Thoracic aorta (tissue), 2 donors: ENCODE measurements at places on chromosomes 6 and 20. TPM values are rescaled to one million over a fixed set of nuclear protein-coding genes. Genes with fewer than 3 reads are reported as not detected.

DNA sequence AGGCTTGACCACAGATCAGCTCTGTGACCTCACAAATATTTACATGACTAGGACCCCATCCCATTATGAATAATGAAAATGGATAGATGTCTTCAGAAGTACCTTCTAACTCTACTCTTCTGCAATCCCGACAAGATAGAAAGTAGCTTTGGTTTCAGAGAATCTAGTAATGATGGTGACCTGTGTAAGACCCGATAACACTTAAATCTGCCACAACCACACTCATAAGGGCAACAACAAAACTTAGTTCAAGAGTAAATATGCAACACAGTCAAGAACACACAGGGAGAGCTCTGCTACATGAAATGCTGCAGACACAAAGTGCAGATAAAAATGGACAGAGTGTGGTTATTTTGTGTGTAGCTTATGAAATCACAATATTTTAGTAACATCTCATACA lies 9.6 kb downstream of the CHD6 start:
- no peaks in the 10 kb centered on the region for H3K27me3 ChIP-seq
- no peaks in the 10 kb centered on the region for H3K36me3 ChIP-seq
- no peak overlapping the region for H3K4me3 ChIP-seq

DNA sequence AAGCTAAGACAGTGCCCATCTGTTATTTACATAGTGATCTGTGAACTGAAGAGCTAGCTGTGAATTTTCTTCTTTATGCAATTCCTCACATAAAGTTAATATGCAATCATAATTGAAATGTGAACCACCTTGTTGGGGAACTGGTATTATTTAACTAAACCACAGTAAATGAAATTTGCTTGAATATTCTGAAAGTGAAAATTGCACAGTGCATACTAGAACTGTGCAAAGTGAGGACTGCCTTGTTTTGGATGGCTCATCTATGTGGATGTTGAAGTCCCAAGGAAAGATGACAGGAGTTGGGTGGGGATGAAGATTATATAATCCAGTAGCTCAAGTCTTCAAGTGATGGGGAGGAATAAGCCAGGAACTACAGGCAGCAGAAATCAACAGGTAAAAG lies 5.7 kb upstream of the PHF10 start:
- H3K4me3 ChIP-seq, result no peak overlapping the region
- DNase-seq, result no peak
- no peaks in the 10 kb centered on the region for H3K4me1 ChIP-seq
- no peaks in the 10 kb centered on the region for H3K36me3 ChIP-seq
- H3K27me3 ChIP-seq, result no peaks in the 10 kb centered on the region

DNA sequence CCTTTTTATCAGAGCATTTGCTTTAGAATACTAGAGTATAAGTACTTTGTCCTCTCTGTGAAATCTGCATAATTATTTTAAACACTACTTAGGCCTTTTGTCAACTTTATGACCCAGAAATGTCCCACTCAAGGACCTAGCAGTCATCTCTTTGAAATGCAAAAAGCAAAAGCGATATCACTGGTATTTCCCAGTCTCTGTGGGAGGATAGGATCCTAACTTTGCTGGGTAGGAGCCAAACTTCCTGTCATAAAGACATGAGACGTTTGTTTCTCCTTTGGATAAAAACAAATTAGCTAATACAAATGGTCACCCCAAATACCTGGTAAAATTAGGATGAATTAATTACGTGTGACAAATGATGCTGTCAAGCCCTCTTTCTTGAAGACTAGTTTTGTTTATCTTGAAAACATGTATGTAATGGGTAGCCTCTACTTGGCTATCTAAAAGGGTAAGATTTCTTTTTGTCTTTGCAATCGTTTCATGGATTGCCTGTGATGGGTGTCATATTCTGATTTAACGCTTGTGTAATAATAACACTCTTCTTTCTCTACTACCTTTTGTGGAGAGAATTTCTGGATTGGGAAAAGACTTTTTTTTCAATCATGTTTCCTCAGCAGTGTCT lies 36.2 kb downstream of the DCDC2 start:
- no peak overlapping the region for H3K27ac ChIP-seq
- H3K4me1 ChIP-seq, result no peaks in the 10 kb centered on the region
- no peak for DNase-seq
- no peaks in the 10 kb centered on the region for H3K36me3 ChIP-seq
- no peak overlapping the region for H3K4me3 ChIP-seq
- no peaks in the 10 kb centered on the region for H3K27me3 ChIP-seq

DNA sequence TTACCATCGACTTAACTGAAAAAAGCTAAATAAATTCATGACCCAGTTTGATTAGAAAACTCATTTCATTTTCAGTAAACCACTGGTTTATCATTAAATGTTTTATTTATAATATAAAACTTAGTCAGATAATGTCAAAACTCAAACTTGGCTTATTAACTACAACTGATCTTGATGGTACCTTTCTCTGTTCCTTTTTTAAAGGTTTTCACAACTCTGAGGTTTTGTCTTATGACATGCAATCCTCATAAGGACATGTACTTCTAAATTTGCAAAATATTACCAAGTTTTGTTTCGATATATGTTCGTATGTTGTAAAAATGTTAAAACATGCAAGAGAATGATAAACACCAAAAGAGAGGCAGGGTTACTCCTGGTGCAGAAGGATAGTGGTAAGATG lies 82.5 kb upstream of the PDE10A start:
- no peaks in the 10 kb centered on the region for H3K36me3 ChIP-seq
- H3K4me1 ChIP-seq, result no peaks in the 10 kb centered on the region
- no peaks in the 10 kb centered on the region for H3K27me3 ChIP-seq
- H3K27ac ChIP-seq, result no peak overlapping the region

DNA sequence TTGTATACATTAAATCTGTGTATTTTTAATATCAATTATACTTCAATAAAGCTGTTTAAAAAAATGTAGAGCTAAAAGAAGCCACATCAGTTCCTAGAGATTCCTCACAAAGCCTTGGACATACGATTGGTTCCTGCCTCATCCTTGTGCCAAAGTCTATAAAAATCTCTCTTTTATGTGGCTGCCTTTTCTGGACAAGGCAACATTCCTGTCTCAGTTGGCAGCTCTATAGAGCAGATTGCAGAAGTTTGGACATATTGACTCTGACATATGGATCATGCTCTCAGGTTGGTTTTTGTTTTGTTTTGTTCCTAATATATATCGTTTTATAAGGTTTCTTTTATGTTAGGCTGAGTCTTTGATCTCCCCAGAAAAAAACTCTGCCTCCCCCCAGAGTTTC lies 148.9 kb downstream of the MAFB start:
- DNase-seq, result no peak
- no peaks in the 10 kb centered on the region for H3K36me3 ChIP-seq
- no peaks in the 10 kb centered on the region for H3K27me3 ChIP-seq
- H3K4me3 ChIP-seq, result no peak overlapping the region
- H3K27ac ChIP-seq, result no peak overlapping the region
- no peaks in the 10 kb centered on the region for H3K4me1 ChIP-seq

DNA sequence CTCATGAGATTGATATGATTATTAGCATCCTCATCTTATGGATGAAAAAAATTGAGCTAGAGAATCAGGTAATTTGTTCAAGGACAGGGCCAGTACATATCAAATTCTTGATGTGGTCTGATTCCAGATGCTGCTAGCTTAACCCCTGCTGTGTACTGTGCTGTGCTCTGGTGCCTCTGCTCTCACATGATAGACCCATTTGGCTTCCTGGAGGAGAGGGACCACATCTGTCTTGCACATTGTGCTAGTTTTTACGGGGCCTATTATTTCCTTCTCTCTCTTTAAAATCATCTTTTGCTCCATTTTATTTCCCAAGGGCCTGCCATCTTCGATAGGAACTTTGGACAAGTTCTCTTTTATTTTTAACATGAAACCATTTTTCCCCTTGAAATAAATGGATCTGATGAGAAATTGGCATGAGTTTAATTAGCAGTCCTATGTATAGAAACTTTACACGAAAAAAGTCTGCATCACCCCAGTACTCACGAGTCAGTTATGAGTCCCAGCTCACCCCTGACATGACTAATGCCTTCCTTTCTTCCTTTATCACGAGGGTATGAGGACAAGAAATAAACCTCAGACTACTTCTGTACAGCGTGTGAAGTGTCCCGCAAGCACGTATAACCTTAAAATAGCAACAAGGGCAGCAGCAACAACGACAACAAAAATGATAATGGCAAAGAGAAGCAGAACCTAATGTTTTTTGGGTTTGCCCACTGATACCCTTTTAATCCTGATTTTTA lies 26.5 kb downstream of the CD109 start:
- H3K27ac ChIP-seq, result no peak overlapping the region
- H3K4me1 ChIP-seq, result peaks cover 4% of the 10 kb centered on the region
- H3K4me3 ChIP-seq, result no peak overlapping the region
- H3K36me3 ChIP-seq, result no peaks in the 10 kb centered on the region
- no peak for DNase-seq

DNA sequence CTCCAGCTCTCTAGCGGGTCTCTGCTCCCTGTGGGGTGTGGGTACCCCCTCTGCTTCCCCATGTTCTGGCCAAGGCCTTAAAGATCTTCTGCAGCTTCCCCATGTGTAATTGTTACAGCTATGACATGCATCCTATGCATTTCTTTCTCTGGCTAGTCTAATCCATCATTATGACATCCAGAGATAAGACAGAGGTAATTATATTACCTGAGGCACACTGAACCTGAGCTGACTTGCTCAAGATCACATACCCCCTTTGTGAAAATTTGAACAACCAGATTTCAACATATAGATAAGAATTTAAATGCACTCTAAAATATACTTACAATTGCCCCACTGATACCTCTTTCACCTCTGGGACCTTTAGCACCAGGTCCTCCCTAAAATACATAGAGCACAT lies 102.4 kb downstream of the COL12A1 start:
- H3K27me3 ChIP-seq, result no peaks in the 10 kb centered on the region
- H3K27ac ChIP-seq, result no peak overlapping the region
- H3K4me1 ChIP-seq, result peaks cover 18% of the 10 kb centered on the region
- no peaks in the 10 kb centered on the region for H3K36me3 ChIP-seq

DNA sequence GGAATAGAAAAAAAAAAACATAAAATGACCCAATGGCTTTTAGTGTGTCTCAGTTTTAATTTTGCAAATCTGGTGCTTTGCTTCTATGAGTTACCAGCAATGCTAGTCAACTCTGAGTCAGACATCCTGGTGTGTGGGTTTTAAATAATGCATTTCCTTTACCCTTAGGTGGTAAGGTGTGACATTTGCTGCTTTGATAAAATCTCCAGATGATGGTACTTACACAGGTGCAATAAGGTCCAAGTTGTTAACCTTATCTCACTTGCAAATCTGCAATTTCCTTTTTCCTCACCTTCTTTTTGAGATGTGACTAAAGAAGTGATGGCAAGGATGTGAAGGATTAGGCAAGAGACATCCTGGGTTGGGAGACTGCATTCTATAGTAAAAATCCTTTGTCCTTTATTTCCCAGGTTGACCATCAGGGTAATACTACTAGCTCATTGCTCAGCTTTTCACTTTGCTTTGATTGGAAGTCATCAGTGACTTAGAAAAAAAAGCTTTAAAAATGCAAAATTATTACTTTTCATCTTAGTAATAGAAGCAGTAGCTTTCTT lies 818.5 kb upstream of the FLRT3 start:
- no peaks in the 10 kb centered on the region for H3K4me1 ChIP-seq
- no peak overlapping the region for H3K4me3 ChIP-seq
- H3K27me3 ChIP-seq, result no peaks in the 10 kb centered on the region
- DNase-seq, result no peak
- H3K27ac ChIP-seq, result no peak overlapping the region

GRCh38 chr20:52295556-52295955 lies 104.0 kb upstream of the ZFP64 start:
- H3K27me3 ChIP-seq, result no peaks in the 10 kb centered on the region
- H3K36me3 ChIP-seq, result no peaks in the 10 kb centered on the region
- no peak overlapping the region for H3K4me3 ChIP-seq
- H3K4me1 ChIP-seq, result no peaks in the 10 kb centered on the region
- no peak for DNase-seq

DNA sequence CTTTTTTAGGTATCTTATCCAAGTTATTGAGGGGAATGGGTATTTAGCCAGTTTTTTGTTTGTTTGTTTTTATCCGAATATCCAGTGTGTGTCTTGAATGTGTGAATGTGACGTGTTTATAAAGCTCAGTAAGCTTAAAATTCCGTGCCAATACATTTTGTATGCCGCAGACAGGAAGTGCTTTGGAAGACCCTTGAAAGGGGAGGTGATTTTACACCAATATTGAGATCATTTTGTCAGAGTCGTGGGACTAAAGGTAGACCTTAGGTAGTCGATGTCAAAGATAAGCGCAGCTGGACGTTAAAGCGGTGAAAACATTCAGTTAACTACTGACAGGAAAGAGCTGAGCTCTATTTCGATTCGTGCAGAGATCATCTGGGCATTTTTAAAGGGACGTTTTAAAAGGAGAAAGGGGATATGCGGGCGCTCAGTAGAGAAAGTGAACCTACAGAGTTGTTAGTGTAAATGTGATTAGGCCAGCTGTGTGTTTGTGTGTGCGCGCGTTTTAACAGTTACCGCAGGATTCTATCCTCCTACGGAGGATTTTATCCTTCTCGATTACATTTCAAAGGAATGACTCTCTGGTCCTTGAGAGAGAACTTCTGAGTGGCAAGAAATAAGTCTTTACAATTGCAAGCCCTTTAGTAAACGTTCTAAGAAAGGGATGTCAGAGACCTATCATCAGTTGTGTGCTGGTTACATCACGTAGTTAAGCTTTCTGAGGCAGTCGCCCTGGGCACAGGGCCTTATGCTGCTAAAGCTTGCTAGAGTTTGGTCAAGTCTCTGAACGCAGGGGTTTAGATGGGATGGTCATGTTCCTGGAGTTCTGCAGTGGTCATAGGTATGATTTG lies 625 bp upstream of the ECHDC1 start:
- H3K4me1 ChIP-seq, result peaks cover 34% of the 10 kb centered on the region
- H3K4me3 ChIP-seq, result peak overlapping the region; percentile 93
- H3K36me3 ChIP-seq, result no peaks in the 10 kb centered on the region
- no peak for DNase-seq
- H3K27ac ChIP-seq, result no peak overlapping the region

DNA sequence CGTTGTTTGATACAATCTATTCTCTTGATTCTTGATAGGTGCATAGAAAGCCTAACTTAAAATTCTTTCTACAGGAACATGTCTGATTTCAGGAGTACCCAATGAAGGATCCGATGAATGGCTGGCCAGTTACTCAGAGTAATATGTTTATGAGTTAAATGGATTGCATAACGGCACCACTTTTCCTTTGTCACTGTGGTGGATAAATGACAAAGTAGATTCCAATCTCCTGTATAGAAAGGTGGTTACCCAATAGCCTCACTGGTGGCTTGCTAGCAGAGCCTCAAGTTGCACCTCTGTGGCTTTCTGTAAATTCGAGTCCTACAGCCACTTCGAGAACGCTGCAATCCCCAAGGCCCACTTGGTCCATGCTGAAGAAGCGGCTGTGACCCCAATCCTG lies 28.4 kb downstream of the LHFPL5 start:
- H3K27me3 ChIP-seq, result no peaks in the 10 kb centered on the region
- no peak overlapping the region for H3K4me3 ChIP-seq
- no peak overlapping the region for H3K27ac ChIP-seq
- H3K4me1 ChIP-seq, result no peaks in the 10 kb centered on the region

The CRISP3 gene
- not detected for total RNA-seq
